Fibroblast of skin of left biceps (primary cell): ENCODE measurements at places on chromosomes 1 and 21.

DNA sequence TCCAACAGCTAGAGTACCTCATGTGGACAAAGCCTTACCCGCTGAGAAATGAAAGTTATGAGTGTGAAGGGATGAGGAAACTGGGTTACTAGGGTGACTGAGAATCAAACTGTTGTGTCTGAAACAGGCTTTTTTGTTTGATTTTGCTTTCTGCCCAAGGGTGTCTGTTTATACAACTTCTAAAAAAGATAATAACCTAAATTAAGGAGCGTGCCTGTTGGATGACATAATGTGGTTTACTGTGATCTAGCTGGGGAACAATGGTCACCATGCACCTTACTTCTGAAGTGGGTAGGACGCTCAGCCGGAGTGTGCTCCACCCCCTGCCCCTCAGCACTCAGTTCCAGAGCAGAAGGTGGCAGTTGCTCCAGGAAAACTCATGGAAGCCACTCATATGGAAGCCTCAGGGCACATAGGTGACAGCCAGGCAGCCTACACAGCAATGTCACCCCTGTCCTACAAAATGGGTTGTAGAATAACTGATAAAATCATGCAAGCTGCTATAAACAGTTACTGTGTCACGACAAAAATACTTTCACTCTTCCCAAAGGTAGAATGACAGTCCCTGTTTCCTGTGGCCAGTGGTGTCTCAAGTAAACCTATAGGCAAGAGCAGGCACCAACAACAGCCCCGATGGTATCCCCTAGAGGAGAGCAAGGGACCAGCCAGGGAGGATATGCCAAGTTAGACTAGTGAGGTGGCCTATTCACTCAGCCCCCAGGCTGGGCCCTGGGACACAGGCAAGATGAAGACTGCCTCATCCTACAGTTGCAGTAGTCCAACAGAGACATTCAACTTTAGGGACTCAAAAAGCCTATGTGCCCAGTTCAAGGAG, 29.3 kb downstream of the SIPA1L2 start:
- no peak for DNase-seq

DNA sequence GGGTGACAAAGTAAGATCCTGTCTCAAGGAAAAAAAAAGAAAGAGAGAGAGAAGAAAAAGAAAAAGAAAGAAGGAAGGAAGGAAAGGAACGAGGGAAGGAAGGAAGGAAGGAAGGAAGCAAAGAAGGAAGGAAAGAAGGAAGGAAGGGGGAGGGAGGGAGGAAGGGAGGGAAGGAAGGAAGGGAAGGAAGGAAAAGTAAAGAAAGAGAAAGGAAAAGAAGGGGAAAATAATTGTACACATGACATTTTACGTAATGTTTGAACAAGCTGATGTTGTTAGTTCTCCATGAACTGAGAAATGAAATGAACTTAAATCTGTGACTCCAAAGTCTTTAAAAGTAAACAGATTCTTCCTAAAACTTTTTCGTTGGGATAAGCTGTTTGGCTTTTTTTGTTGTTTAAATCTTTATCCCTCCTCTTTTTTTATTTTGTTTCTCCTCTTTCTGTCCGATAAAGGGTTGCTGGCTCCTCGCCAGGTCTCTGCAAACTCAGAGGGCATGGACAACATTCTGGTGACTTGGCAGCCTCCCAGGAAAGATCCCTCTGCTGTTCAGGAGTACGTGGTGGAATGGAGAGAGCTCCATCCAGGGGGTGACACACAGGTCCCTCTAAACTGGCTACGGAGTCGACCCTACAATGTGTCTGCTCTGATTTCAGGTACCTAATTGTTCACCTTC, 59.8 kb downstream of the IL12RB2 start:
- no peak for DNase-seq

DNA sequence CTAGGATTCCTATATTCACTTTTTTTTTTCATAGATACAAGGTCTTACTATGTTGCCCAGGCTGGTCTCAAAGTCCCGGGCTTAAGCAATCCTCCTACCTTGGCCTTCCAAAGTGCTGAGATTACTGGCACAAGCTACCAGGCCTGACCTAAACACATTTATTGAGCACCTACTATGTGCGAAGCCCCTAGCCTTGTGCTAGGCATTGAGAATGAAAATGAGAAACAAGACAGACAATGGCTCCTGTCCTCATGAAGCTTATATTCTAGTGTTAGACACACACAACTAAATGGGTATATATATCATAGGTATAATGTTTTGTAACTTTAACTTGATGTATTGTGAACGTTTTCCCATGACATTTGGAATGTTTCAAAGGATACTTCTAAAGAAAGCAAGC, 11.5 kb downstream of the TMEM50A start:
- DNase-seq: no peak

- DNase-seq: no peak
These were observed 36.2 kb upstream of the HFM1 start for GRCh38 chr1:91440847-91441246.

DNA sequence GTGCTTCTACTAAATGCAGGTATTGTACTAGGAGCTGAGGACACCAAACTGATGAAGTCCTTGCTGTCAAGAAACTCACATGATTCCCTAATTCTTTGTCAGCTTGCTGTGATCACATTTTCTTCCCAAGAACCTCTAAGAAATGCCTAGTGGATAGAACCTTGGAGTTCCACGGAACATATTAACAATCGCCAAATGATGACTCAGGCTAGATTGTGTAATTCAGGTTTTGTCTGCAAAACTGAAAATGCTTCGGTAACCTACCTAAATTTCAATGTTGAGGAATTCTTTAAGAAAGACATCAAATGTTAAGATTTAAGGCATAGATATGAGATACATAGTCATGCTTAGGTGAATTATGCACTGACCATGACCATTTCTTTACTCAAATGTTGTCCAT, 1.7 kb upstream of the GADD45A start:
- DNase-seq: no peak

- DNase-seq: no peak
These were observed 401 bp downstream of the WNT9A start for GRCh38 chr1:227947386-227947675.

- no peak for DNase-seq
These were observed 917.6 kb downstream of the NCAM2 start for GRCh38 chr21:21915816-21916215.

DNA sequence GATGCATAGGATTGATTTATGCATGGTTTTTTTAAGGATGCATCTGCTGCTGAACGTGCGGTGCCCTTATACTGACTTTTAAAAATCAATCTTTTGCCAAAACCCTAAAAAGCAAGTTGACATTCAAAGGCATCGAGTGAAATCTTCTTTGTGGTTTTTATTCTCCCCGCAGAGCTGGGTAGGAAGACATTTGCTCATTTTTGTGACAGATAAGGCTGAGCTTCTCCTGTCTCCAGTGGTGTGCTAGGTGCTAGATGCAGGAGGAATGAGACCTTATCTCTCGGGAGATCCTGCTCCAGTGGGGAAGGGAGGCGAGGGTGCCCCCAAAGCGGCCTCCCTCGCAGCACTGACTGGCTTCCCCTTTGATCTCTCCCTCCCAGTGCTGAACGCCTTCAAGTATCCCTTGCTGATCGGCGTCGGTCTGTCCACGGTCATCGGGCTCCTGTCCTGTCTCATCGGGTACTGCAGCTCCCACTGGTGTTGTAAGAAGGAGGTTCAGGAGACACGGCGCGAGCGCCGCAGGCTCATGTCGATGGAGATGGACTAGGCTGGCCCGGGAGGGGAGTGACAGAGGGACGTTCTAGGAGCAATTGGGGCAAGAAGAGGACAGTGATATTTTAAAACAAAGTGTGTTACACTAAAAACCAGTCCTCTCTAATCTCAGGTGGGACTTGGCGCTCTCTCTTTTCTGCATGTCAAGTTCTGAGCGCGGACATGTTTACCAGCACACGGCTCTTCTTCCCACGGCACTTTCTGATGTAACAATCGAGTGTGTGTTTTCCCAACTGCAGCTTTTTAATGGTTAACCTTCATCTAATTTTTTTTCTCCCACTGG, 14.9 kb upstream of the CD101 start:
- no peak for DNase-seq
